ENCODE measurements at places on chromosomes 7 and 10.

DNA sequence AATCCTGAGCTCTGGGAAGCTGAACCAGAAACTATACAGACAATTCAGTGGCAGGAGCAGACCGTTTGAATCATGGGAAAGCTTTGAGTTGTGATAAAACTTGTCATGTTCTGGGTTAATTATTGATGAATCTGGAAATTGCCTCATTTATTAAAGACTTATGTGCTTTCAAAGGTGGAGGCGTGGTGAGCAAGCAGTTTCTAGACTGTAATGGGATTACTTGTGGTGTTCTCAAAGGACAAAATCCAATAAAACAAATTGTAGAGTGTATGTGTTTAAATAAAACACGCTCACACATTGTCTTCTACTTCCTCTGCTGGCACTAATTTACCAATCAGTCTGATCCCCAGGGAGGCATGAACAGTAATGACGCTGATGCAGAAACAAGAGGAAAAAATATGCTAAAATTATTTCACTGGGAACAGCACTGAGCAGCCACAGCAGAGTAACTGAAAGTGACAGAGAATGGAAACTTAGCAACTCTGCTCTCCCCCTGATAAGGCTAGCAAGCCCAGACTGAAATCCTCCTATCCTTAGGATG is 25.1 kb downstream of the PARD3 start:
- no peak for DNase-seq

GRCh38 chr10:118865998-118866693 is 111.4 kb upstream of the CACUL1 start:
- peak; percentile 18 for DNase-seq

DNA sequence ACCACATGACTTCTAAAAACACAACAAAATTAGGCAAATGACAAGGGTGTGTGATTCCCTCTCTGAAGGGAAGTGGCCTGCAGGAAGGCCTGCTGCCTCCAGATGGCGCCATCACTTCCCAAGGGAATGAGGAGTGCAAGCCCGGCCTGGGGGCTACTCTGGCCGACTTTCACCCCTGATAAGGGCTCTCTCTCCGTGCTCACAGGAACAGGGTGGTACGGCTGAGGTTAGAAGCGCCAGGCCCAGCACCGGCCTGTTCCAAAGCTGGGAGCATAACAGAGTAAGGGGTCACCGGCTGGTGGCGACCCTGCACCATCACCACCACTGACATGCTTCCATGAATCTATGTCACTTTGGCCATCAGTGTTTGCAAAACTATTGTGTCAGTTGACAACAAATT is 13.1 kb downstream of the RBP3 start:
- DNase-seq: peak; percentile 43

DNA sequence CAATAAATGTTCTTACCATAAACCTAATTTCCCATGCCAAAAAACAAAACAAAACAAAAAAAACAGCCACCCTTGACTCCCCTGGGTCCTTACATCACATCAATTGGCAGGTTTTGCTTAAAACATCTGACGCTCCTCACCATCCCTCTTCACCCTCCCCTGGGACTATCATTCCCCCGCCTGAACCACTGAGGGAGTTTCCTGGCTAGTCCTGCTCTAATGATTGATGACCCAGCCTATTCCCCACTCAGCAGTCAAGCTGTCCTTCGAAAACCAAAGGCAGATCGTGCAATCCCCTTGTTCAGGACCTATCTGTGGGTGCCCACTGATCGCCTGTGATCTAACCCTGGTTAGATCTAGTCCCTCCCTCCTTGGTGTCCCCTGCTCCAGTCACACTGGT is 11.2 kb upstream of the FRMPD2 start:
- no peak for DNase-seq

- no peak for DNase-seq
Measured at GRCh38 chr7:135784013-135784412, 35.4 kb upstream of the FAM180A start.

GRCh38 chr10:106873770-106874603 is 290.5 kb downstream of the SORCS1 start:
- DNase-seq: no peak

DNA sequence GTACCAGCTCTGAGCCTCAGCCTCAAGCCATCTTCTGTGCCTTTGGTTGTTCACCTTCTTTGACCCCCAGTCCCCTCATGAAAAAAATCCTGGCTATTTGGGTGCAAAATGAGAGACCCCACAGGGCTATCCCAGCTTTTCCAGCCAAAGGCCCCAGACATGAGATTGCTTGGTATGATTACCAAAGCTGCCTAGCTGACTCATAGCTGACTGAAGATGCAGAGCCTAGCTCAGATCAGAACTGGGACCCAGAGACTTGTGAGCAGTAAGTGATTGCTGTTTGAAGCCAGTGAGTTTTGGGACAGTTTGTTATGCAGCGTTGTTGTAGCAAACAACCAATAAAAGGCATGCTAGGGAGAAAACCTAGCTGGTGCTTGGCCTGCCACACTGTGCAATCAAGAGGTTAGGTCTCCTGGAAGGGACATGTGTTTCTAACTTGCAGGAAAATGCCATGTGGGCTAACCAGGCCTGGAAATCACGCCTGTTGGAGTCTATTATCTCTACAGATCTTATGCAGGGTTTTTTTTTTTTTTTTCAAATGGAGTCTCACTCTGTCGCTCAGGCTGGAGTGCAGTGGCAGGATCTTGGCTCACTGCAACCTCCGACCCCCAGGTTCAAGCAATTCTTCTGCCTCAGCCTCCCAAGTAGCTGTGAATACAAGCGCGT is 48.0 kb upstream of the DAGLB start:
- DNase-seq: no peak

- DNase-seq: no peak
Measured at GRCh38 chr7:104367926-104368325, 39.5 kb downstream of the LHFPL3 start.
